Stimulated activated CD4-positive, alpha-beta T cell treated with anti-CD3 and anti-CD28 coated beads, Interleukin-15, amount 100 ng/mL, for 24 hours (primary cell): ENCODE measurements at places on chromosomes 3 and 15.

- no peak for DNase-seq
These were observed 16.2 kb upstream of the CERS3 start for GRCh38 chr15:100544946-100545345.

GRCh38 chr3:186589856-186590579, 19.5 kb downstream of the DNAJB11 start:
- peak; percentile 8 for DNase-seq

GRCh38 chr3:156291272-156292123, 171.1 kb downstream of the KCNAB1 start:
- DNase-seq, result peak; percentile 6

DNA sequence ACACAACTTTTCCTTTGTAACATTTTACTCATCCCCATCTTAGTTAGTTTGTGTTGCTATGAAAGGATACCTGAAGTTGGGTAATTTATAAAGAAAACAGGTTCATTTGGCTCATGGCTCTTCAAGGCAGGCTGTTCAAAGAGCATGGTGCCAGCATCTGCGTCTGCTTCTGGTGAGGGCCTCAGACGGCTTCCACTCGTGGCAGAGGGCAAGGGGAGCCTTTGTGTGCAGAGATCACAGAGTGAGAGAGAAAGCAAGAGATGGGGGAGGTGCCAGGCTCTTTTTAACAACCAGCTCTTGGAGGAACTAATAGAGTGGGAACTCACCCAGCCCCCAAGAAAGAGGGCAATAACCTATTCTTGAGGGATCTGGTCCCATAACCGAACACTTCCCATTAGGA, 23.1 kb downstream of the PLA2G4F start:
- DNase-seq, result no peak

DNA sequence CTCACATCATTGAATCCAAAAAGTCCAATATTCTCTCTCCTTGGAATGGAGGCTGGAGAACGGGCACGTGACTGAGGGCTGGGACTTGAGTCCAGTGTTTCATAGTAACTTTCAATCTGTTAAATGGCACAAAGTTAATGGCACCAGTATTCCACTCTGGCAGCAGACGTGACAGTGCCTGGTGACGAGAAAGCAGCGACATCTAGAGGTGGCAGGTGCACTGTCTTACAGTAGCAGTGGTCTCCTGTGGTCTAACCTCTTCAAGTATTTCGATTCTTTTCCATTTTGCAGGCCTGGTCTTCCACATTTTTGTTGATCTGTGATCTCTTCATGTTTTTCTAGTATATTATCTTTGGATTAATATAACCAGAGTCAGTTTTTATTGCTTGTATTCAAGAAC, 107.1 kb downstream of the OXSM start:
- DNase-seq, result peak; percentile 3

DNA sequence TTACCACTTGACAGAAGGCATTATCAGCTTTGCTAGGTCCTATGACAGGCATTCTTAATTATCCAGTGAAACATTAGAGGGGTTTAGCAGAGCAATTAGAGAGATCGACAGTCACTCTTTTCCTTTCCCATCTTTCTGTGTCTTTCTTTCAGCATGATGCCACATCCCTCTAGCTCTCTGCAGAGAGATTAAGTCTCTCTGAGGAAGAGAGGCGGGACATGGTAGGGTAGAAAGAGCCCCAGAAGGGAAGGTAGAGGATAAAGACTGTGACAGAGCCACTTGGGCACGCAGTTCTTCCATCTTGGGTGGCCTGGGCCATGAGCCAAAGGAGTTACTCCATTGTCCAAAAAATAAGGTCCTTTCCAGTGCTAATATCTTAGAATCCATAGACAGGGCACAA, 55.8 kb downstream of the HHLA2 start:
- no peak for DNase-seq

- DNase-seq, result no peak
These were observed 19.5 kb downstream of the PTH1R start for GRCh38 chr3:46897031-46897430.

- no peak for DNase-seq
These were observed at the start of gene CAV3 for GRCh38 chr3:8733332-8734094. Gene CAV3, plus strand, starts transcription at chr3:8733802. Its CDS starts 75 bp downstream, at chr3:8733877.

DNA sequence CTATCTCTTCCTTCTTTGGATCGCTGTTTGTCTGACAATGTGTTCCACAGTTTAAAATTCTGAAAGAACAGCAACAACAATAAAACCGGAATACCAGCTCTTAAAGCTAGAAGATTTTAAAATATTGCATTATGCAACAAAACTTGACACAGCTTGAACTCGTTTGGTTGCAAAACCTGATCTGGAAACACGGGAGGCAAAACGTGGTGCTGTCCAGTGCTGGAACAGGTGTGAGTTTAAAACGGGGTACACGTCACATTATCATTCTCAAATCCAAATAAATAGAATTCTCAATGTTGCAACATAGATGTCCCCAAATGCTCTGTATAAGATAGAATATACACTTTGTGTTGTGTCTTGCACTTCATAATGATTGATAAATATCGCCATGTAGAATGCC, 110.9 kb upstream of the LYSMD4 start:
- DNase-seq, result no peak
